ENCODE measurements at places on chromosomes 7 and 10.

- DNase-seq, result no peak
These were observed 12.2 kb downstream of the BHLHA15 start for GRCh38 chr7:98223351-98223897.

- DNase-seq, result no peak
These were observed 348.5 kb upstream of the PRKCQ start for GRCh38 chr10:6928586-6928985.

DNA sequence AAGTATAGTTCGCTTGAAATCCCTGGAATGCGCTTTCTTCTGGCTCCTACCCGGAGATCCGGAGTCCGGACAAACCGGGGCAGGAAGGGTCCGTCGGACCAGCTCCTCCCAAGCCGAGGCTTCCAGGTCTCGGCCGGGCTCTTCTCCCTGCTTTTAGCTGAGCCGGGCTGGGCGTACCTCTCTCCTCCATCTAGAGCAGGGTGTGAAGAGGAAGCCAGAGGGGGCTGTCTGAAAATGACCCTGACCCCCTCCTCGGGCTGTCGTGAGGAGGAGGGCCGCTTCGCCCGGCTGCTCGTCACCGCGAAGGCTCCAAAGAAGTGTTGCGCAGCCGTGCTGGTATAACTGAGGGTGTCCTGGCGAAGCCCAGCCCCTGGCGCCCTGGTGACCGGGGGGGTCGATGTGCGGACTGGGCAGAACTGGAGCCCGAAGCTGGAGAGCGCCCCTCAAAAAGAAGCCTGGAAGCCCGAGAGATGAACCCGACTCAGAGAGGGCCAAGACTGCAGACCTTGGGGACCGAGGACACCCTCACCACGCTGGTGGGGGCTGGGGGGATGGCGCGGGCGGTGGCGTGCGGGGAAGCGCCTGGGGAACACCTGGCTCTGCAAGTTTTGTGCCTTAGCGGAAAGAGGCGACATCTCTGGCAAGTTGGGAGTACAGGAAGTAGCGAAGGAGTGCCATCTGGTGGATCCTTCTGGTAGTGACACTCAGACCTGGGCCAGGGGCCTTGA lies 5.7 kb downstream of the KAZALD1 start:
- DNase-seq, result peak; percentile 69

- DNase-seq, result no peak
These were observed 25.1 kb upstream of the AOAH start for GRCh38 chr7:36749282-36749960.

DNA sequence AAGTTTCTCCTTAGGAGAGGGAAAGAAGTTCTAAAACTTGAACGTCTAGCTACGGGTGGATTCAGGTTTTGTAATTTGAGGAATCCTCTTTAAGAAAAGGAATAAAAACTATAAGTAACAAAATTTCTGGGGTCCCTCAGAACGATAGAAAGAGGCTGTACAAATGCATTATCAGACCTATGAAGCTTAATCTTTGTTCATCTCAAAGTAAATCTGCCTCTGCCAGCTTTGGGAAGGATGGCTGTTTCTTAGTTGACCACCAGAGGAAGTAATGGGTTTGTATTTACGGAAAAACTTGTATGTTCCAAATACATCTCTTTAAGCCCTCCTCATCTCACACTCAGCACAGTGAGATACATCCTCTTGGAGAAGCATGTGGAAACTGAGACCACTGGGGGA lies 864 bp downstream of the PSTK start:
- no peak for DNase-seq

GRCh38 chr10:107415446-107415845 lies 250.9 kb upstream of the SORCS1 start:
- no peak for DNase-seq

GRCh38 chr7:155263051-155263450 lies 34.6 kb upstream of the INSIG1 start:
- DNase-seq, result no peak

GRCh38 chr10:37667736-37668135 lies 189.7 kb downstream of the ZNF248 start:
- no peak for DNase-seq

DNA sequence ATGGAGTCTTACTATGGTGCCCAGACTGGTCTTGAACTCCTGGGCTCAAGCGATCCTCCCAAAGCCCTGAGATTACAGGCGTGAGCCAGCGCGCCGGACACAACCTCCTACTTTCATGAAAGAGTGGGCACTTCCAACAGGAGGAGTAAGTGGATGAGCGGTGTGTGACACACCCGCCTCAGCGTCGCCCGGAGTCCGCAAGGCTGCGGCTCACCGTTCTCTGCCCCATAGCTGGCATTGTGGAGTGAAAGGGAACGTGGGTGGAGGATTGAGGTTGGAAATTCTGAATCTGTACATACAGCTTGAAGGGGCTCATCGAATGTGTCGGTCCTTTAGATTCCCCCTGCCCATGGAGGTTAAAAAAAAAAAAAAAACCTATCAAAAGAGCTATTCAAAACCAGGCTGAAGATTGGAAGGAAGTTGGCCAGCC lies 524 bp upstream of the PRXL2A start:
- DNase-seq, result peak; percentile 65

DNA sequence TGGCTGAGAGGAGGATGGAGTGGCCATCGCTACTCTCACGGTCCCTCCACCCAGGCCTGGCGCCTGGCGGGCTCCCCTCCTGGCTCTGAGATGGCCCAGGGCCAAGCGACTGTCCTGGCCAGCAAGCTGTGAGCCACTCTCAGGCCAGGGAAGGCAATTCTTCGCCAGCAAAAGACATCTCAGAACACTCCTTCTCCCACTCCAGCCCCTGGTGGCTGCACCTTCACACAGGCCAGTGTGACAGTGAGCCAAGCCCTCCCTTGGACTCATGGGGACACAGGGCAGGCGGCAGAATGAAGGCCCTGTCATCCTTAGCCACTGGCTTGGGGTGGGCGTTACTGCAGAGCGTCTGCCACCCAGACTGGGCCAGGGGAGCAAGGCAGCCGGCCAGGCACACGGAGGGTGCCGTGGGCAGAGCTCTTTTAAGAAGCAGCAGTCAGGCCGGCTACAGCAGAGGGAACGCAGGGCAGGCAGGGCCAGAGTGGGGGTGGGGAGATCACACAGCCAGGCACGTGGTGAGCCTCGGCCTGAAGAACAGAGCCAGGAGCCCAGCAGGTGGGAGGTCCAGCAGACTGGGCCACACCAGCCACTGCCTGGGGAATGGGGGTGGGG lies 14.4 kb downstream of the STK32C start:
- no peak for DNase-seq

- DNase-seq, result no peak
These were observed 498.9 kb downstream of the RPS24 start for GRCh38 chr10:78532480-78533042.

- DNase-seq, result no peak
These were observed 318.9 kb downstream of the IPMK start for GRCh38 chr10:57948796-57949195.

GRCh38 chr10:73576890-73577591 lies 14.1 kb downstream of the USP54 start:
- no peak for DNase-seq

GRCh38 chr10:14815681-14816080 lies 22.2 kb downstream of the CDNF start:
- DNase-seq, result no peak

GRCh38 chr7:31688372-31688771 lies 1.4 kb downstream of the PPP1R17 start:
- no peak for DNase-seq

DNA sequence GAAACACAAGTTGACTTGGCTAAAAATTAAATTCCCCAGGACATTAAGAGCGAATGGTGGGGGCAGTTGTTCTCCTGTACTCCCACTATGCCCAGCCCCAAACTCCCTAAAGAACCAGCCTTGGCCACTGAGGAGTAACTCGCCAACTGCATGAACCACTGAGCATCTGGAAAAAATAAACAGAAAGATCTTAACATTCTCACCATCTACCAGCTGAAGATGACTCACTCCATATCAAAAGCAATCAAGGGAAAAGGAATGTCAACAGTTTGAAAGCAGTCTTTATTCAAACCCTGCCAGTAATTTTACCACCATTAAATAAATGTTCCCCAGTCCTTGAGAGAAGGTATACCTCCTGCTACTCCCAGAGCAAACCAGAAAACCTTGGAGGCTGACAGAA lies 45.4 kb downstream of the CTTNBP2 start:
- no peak for DNase-seq

GRCh38 chr7:2104107-2104710 lies 128.5 kb downstream of the MAD1L1 start:
- DNase-seq, result peak; percentile 76

GRCh38 chr10:124123156-124123555 lies 29.8 kb upstream of the CHST15 start:
- no peak for DNase-seq

- DNase-seq, result no peak
These were observed 28.4 kb upstream of the AGK start for GRCh38 chr7:141522657-141523342.

DNA sequence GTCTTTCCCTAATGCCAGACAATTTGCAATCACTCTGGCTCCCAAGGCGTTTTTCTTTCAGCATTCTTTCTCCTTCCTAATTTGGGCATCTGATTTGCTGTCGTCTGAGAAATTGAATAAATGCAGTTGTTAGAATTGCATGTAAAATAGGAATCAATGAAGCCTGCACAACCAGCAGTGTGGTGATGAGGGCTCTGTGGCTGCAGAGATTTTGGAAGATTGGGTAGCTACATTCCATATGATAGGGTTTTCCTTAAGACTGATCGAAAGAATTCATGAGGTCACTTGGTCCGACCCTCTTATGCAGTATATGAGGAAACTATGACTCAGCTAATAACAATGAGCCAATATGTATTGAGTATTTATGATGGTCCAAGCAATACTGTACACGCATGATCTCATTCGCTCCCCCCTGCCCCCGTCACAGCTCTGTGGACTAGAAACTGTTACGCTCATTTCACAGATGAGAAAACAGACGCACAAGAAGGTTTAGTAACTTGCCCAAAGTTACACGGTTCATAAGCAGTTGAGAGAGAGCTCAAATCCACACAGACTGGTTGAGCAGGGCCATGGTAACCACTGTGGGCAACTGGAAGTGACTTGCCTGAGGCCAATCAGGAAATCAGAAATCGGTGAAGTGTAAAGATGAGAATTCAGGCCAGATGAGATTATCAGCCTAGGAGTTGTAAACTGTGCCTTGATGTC lies 527.2 kb downstream of the GATA3 start:
- DNase-seq, result no peak

- DNase-seq, result no peak
These were observed 97.2 kb downstream of the COBL start for GRCh38 chr7:51219261-51219988.

DNA sequence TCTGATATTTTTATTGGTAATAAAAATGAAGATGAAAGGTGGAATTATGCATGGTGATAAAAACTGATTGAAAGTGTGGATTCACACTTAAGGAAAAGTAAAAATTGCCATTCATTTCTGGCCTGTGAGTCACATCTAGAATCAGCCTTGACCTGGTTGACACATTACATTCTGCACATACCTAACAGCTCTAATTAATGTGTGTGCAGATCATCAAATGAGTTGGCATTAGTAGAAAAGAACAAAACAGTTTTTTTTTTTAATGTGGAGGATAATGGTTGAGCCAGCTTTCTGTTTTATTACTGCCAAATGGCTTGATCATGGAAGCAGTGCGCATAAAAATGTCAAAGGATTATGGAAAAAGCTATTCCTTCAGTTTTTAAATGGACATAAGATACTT lies 142.6 kb upstream of the TMEM196 start:
- DNase-seq, result no peak

GRCh38 chr10:3137958-3138726 lies 34.4 kb downstream of the PITRM1 start:
- no peak for DNase-seq

DNA sequence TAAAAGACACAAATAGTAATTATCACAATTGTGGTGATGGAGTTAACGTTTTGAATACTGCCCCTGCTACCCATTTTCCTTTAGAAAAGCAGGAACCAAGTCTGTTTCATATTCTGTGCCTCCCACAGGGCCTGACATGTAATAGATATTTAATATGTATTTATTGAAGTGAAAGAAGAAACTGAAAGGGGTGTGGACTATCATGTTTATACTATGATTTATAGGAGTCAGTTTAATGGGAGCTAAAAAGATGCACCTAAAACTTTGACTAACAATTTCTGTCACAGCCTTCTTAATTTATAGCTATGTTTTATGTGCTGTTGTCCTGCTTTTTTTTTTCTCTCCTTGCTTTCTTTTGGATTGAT lies 24.1 kb upstream of the BHLHA15 start:
- DNase-seq, result no peak

- no peak for DNase-seq
These were observed 72.2 kb downstream of the VTI1A start for GRCh38 chr10:112519133-112519761.

DNA sequence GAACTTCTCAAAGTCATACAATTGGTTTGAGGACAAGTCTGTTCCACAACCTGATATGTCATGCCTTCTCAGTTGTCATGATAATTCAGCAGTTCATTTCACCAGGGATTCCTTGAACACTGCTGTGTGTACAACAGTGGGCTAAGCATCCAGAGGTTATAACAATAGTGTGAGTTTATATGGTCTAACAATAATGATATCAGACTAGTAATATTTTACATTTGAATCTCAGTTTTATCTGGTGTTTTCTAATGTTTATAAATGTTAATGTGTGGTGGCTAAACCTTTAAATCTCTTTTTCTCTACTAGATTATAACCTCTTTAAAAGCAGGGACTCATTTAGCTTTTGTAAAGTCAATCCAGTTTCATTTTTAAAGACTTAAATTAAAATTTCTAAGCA lies 48.7 kb downstream of the BTRC start:
- DNase-seq, result no peak

GRCh38 chr7:43851805-43852204 lies 17.5 kb downstream of the MRPS24 start:
- DNase-seq, result no peak

- DNase-seq, result no peak
These were observed 209.6 kb downstream of the PTPRN2 start for GRCh38 chr7:158377800-158378623.

- DNase-seq, result no peak
These were observed 1.6 kb downstream of the PDGFA start for GRCh38 chr7:517774-518629.

DNA sequence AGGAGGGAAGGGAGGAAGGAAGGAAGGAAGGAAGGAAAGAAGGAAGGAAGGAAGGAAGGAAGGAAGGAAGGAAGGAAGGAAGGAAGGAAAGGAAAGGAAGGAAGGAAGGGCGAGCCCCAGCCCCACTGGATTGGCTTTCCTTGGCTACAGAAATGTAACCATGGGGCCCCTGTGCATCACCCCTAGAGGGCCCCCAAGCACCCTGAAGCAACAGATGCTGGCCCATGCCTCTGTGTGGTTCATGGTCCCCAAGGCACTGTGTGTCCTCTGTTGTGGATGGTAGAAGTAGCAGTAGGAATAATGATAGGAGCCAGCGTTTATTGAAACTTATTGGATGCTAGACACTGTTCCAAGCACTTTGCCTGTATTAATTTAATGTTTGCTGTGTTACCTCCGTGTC lies 116.6 kb upstream of the MACROH2A2 start:
- no peak for DNase-seq

DNA sequence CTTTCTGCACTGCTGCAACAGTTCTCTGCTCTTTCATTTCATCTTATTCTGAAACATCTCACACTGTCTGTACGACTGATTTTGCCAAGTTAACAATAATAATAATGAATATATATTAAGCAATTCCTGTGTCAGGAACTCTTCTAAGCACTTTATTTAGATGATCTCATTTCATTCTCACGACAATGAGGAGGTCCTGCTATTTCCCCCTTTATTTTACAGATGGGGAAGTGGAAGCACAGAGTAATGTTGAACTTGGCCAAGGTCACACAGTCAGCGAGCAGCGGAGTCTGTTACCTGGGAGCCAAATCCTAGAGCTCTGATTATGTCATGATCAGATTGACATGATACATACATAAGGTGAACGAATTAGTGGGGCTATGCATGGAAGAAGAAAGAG lies 5.8 kb downstream of the MRC1 start:
- DNase-seq, result no peak

Data from stimulated activated CD4-positive, alpha-beta T cell treated with anti-CD3 and anti-CD28 coated beads, Interleukin-2, amount 100 ng/mL, for 4 hours (primary cell).